NCI-H1417 treated with DMSO at 0.1 percent for 48 hours (cell line): ENCODE measurements at places on chromosomes 16 and 17.

GRCh38 chr16:57282510-57283213 is 1.8 kb downstream of the PLLP start:
- no peak for DNase-seq

DNA sequence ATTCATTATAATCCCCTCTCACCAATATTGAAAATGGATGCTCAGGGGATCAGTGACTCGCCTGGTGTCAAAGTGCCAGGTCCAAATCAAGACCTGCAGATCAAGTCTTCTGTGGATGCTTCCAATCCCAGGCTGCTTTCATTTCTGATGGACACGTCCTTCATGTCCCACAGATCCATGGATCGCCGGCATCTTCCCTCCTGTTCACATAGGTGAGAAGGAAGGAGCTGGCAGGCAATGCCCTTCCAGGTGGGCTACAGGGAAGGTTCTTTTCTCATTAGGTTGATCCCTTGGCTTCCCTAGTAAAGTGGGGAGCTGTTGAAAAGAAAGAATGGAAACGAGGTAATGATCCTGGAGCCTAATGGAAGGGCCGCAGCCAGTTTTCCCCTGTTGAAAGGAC is 159.7 kb upstream of the RPH3AL start:
- no peak for DNase-seq

- DNase-seq: no peak
Observed at GRCh38 chr17:35010093-35010492, 29.8 kb downstream of the LIG3 start.

GRCh38 chr16:53055541-53056391 is 975 bp downstream of the CHD9 start:
- DNase-seq: no peak

GRCh38 chr17:55443904-55444303 is 22.3 kb upstream of the MMD start:
- DNase-seq: no peak

DNA sequence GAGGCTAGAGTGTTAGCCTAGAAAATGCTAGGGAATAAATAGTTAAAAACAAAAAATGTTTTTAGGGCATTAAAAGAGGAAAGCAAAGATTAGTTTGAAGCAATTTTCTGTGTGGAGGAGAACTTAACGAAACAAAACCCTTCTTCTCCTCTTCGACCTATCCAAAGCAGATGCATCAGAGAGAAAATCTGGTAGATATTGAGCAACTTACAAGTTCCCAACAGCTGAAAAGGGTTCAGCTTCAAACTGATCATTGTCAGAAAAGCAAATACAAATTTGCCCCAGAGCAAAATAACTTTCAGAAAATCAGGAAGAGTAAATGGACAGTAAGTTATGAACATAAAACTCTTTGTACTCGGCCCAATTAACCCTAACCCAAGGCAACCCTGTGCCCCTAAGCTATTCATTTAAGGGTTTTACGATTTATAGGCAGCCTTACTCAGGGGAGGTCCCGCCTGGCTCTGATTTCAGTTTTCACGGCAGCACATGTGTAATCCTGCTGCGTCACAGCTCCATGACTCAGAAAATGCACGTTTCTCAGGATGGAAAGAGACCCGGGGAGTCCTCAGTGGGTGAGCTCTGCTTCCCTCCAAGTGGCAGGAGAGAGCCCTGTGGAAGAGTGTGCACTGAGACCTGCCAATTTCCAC is 405.7 kb upstream of the SALL1 start:
- DNase-seq: no peak

DNA sequence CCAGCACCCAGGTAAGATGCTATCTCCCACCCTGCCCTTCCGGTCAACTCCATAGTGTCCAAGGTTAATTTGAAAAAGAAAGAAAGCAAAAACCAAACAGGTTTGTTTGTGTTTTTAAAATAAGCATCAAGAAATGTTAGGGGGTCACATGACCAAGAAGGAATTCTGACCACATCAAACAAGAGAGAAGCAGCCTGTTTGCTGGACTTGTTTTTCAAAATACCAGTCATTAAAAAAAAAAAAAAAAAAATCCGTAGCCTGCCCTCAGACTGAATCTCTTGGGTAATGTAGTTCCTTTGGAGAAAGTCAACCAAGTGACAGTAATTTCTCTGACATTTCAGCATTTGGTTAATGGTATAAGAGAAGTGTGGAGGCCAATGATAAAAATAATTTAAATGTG is 38.4 kb downstream of the HNF1B start:
- no peak for DNase-seq

DNA sequence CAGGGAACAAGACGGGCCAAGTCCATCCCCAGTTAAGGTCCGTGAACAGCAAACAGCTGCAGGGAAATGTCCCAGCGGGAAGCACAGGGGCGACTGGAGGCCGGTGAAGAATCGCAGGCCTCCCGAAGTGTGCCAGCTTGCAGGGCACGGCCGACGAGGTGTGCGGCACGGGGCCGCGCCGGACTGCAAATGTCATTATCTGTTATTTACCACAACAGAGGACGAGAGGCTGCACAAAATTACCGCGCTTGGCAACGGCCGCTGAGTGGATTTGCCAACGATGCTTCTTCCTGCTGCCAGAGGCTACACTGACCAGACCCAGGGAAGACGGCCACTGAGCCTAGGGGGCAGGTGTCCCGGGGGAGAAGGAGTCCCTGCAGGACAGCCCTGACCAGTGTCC is 53.1 kb downstream of the RPH3AL start:
- no peak for DNase-seq

DNA sequence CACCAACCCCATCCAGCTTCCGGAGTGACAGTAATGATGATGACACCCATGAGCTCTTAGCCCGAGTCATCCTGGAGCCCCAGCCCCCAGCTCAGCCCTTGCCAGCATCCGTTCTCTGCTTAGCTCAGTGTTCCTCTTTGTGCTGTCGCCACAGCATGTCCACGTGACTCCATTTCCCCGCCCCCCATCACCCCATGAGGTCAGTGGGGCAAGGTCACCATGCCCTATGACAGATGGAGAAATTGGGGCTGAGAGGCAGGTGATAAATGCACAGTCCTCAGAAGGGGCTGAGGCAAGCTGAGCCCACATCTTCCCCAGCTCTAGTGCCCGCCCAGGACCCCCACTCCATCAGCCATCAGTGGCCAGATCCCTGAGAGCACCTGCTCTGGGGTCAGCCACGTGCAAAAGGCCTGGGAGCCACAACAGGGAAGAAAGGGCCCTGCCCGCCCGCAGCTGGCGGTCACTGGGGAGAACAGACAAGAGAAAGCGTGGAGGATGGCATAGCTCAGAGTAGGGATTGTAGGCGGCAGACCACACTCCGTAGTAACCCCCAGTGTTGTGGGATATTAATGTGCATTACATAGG is 17.1 kb downstream of the ITGB4 start:
- no peak for DNase-seq

DNA sequence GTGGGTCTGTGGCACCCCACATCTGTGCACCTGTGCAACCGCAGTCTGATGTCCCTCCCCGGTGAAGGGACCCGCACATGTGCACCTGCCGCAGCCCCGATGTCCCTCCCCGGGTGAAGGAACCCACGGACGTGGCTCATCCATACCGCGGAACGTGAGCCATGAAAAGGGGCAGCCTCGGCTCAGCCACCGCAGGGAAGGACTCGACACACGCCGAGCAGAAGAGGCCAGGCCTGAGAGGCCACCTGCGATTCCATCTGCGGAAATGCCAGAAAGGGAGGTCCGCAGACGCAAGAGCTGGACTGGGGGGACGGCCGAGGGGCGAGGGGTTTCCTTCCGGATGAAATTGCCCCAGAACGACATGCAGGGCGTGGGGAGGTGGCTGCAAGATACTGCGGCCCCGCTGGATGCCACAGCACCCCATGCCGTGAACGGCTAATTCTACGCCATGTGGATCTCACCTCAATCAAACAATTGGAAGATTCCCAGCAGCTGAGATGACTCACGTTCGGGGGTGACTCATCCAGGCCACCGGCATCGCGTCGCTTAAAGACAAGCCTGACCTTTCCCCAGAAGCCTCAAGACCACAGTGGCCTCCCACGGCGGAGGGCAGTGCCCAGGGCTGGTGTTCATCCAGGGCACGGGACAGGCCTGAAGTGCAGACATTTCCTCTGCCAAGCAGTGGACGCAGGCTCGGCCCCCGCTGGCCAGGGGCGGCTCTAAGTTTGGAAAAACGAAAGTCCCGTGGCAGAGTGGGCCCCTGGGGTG is 21.0 kb downstream of the SOX8 start:
- DNase-seq: no peak

GRCh38 chr17:39364236-39365025 is 37.0 kb downstream of the FBXL20 start:
- DNase-seq: no peak

DNA sequence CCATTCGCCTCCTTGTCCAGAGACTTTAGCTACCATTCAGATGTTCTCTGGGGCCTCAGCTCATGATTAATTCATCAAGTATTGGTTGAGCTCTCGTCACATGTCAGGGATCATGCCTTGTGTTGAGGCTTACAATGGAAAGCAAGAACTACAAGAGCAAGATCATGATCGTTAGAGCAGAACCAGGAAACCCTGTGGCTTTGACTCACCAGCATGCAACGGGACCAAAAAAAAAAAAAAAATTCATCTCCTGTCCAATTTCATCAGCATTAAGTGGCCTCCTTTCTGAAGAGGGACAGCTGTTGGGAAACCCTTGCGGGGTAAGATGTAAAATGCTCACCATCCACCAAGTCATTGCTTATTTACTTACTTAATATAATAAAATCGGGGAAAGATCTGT is 12.1 kb upstream of the USP10 start:
- DNase-seq: no peak

DNA sequence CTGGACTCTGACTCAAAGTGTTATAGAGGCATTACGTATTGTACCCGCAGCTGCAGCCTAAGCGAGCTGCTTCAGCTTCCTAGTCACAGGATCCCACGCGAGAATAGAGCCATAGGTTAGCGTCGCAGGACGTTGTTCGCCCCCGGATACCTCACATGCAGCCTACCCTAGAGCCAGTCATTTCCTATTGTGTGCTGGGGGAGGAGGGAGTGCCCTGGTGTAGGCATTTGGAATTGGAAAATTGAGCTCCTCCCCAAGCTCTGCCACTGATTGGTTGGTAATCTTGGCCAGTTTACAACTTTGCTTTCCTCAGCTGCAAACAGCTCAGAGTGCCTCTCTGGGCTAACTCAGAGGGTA is 530 bp downstream of the NAA60 start:
- DNase-seq: no peak

- no peak for DNase-seq
Observed at GRCh38 chr16:86882586-86883280, 304.4 kb downstream of the FOXL1 start.

DNA sequence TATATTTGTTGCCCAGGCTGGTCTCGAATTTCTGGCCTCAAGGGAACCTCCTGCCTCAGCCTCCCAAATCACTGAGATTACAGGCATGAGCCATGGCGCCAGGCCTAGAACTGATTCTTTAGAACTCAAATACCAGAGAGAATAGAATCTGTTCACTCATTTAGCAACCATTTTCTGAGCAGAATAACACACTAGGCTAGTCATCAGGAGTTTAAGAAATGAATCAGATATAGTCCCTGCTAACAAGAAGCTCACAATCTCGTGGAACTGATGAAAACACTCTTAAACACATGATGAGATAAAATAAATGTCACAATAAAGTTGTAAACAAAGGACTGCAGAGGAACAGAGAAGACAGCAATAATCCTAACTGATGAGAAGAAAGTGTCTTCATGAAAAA is 55.8 kb upstream of the ADCY9 start:
- no peak for DNase-seq

- DNase-seq: no peak
Observed at GRCh38 chr17:78159575-78160158, 8.7 kb upstream of the SYNGR2 start.

- no peak for DNase-seq
Observed at GRCh38 chr16:14510939-14511799, 118.9 kb downstream of the PARN start.

- DNase-seq: no peak
Observed at GRCh38 chr16:87435372-87436224, 43.5 kb downstream of the MAP1LC3B start.

GRCh38 chr17:65402513-65403496 is 158.6 kb downstream of the AXIN2 start:
- DNase-seq: no peak
